Activated CD4-positive, alpha-beta T cell treated with anti-CD3 and anti-CD28 coated beads, Interleukin-2, amount 10 ng/mL, durations not matched to agents 7 days and 5 days (primary cell): ENCODE measurements at places on chromosomes 16 and 17.

DNA sequence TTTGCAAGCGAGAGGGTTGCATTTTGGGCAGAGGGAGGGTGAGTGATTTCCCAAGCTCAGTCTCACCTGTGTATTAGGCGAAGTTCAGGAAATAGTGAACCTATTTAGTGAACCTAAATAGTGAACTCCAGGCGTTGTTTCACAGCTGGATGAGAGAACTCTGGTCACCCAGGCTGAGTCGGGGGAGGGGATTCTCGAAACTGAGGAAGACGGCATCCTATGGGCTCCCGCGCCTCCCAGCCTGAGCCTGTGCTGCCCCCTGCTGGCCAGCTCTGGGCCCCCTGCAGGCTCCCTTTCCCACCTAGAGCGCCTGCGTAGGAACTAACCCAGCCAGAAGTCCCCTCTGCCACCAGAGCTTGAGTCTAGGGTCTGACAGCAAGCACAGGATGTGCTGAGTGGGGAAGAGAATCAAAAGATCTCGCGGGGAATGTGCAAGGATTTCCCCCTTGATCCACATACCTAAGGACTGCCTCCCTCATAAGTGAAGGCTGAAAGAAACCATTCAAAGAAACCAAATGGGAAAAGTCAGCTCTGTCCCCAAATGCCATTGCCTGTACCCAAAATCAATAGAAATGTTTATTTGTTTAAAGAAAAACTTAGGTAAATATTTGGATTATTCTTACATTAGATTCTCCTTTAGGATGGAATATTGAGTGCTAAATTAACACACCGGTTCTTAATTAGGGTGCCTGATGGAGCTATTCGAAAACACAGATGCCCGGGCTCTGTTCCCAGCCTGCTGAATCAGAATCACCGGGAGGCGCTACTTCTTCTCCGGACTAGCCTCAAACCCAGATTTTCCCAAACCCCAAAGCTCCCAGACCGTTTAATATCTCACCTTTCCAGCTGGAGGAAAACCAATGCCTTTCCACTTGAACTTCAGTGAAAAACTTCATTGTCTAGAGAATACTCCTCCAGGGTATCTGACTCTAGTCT, 14.8 kb upstream of the MARVELD3 start:
- DNase-seq: peak; percentile 75

DNA sequence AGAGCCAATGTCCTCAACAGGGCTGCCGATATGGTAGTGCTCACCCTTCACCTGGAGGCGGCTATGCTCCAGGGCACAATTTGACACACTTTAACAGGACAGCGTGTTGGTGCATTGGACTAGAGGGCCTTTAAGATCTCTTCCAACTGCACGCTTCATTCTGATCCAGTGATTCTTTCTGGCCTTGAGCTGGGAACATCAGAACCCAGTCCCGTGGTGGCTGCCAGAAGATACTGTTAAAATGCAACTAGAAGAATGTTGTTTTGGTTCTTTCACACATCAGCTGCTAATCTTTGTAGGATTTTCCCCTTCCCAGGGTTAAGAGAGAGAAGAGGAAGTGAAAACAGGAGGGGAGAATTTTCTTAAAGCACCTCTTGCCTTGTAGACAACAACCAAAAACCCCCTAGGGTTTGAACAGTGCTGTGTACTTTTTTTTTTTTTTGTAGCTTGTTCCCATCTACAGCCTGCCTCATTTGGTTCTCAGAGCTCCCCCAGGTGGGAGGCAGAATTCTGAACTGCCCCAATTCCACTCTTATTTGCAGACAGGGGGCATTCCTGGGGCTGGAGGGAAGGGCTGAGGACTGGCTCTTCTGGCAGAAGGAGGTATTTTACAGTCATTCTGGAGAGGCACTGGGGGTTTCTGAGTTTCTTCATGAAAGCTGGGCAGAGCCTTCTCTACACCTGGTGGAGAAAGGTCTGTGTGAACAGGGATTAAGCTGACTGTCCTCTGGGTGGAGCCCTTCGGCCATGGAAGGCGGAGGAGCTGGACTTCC, 32.4 kb downstream of the SMARCE1 start:
- peak; percentile 53 for DNase-seq

DNA sequence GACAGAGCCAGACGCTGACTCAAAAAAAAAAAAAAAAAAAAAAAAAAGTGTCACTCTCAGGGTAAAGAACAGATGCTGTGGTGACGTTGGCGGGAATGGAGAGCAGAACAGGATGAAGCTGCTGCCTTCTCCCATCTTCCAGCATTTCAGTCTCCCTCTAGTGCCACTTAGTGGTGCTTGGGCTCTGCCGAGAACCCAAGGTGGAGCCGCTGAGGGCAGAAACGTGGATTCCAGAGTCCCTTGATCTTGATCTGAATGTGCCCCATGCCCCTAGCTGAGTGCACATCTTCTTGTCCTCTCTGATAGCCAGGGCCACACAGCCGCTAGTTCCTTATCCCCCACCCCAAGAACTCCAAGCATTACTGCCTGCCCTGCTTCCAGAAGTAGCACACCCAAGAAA, 43.2 kb upstream of the FA2H start:
- no peak for DNase-seq

DNA sequence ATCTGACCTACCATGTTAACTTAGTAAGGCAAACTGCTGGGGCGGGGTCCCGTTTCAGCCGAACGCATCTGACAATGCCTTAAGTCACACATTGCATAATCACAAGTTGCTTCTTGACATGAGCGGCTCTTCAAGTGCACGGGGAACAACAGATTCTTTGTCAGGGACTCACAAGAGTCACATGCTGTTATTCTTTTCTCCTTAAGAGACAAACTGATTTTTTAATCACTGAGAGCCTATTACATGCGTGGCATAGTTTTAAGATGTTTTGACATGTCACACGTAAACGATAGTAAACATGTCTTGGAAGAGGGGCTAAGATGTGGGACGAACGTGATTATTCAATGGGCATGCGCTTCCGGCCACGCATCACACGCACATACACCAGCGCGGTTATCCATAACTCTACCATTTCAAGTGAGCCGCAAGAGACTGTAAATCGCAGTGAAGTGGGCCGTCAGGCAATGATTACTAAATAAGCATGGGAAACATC, 63.4 kb downstream of the ADCY9 start:
- no peak for DNase-seq

DNA sequence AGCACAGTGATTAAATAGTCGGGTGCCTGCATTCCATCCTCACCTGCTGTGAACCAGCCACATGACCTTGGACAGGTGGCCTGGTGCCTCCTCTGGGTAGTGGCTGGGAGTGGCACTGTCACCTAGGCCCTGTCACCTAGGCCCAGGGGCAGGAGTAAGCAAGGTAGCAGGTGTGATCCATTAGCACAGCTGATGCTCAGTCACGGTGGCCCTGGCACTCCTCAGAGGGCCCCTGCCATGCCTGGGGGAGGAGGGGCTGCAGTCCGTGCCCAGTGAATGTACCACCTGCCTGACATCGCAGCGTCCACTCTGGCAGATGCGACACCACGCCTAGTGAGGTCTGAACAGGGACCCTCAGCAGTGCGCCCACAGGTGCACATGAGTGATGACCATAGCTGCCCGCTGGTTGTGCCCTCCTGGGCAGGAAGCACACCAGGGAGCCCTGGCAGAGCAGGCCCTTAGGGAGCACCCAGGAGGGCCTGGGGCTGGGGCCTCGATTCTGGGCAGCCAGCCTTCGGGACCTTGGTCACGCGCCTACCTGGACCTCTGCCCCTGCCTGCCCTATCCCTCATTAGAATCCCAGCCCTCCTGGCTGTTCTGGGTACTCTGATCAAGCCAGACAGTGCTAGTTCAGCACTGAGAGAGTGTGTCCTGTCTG, 33.1 kb upstream of the CRISPLD2 start:
- DNase-seq: no peak

DNA sequence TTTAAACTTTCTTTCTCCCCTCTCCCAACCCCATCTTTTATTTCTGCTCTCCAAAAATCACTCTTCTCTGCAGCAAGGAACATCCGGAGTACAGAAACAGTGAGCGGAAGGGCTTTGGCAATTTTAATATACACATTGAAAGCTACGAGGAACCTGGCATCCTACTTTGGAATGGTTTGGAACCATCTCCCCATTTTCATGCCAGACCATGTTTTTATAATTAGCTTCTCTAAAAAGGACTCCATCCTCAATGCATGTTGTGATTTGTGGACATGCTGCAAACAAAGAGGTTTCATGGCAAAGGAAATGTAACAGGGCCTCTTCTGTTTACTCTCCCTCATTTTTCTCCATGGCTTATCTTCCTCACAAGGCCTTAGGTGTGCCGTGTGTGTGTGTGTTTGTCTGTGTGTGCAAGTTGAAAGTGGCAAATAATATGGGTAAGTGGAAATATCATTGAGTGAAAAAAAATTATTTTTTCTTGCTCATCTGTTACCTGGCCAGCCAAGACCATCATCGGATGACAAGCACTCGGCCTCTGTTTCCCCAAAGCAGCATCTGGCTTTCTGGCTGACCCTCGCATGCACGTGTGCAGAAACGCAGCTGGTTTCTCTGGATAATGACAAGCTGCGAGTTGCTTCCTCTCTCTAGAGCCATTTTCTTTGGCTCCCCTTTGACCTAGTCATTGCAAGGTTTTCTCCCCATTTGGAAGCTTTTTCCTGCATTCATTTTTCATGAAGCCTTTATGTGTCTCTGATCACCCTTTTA, 585.0 kb downstream of the TMEM114 start:
- no peak for DNase-seq

DNA sequence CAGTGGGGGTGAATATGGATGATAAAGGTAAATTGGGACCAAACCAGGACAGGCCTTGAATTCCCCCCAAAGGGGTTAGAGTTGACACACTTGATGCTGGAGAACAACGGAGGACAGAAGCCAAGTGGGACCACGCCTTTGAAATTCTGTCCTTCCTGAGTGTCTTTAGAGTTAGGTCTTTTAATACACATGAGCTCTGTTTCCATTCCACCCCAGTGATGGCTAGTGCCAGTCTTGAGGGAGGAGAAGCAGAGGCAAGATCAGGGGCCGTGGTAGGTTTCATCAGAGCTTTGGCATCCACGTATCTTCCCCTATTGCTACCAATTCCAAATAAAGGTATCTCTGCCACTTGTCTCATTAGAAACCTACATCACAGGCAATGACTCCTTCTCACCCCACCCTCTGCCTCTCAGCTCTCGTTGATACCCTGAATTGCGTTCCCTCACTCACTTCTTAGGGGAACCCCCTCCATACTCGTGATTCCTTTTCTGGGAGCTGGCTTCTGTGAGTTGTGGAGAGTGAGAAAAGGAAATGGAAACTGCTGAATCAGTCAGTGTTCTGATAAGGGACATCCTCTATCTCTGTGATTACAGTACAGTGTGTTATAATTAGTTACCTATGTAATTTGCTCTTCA, 2.4 kb upstream of the CCL3L1 start:
- no peak for DNase-seq
